ENCODE measurements at places on chromosomes 5 and 9.

- no peak for DNase-seq
These were observed 76.8 kb downstream of the CFAP77 start for GRCh38 chr9:132486706-132487350.

GRCh38 chr9:21385131-21385670 lies at the start of gene IFNA2:
IFNA2 (minus strand) TSS chr9:21385398; CDS start chr9:21385329, 69 bp downstream.
- no peak for DNase-seq

DNA sequence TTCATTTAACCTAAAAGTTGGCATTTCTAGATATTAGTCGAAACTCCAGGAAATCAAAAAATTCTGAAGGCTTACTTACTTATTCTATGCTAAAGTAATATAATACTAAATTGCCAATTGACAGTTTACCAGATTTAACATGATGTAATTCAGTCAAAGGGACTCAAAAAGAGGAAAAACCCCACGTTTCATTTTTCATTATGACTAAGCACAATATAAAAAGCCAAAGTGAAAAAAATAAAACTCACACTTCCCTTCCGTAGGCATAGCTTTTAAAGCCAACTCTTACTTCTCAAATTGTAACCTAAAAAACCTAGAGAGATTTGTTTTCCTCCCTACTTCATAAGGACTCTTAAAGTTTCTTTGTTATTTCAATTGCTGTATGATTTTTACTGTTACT lies 146.6 kb downstream of the RAPGEF6 start:
- DNase-seq, result no peak

GRCh38 chr9:69207503-69207902 lies 33.4 kb downstream of the TJP2 start:
- DNase-seq, result peak; percentile 1

GRCh38 chr5:116681334-116682013 lies 106.9 kb upstream of the SEMA6A start:
- no peak for DNase-seq

GRCh38 chr9:113600023-113600823 lies 136.7 kb downstream of the RGS3 start:
- DNase-seq, result no peak

GRCh38 chr5:141916522-141916921 lies 7.1 kb upstream of the DELE1 start:
- DNase-seq, result peak; percentile 28

- no peak for DNase-seq
These were observed 501.6 kb upstream of the TYRP1 start for GRCh38 chr9:12191630-12192029.

DNA sequence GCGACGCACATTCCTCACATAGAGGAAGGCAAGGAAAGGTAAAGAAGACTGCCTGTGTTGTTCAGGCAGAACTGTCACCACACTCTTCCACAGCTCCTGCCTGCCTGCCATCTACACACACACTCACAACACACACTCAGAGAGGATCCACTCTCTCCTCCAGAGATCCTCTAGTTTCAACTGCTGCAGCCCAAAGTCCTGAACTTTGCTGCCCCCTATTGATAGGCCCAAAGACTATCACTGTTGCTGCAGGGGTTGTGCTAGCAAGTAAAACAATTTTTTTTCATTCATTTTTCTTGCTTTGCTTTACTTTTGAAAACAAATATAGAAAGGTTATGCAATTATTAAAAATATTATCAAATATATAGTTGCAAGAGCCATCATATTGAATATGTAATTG lies 5.9 kb upstream of the CFAP90 start:
- peak; percentile 81 for DNase-seq

GRCh38 chr5:92890841-92891244 lies 690.2 kb downstream of the NR2F1-AS1 start:
- DNase-seq, result no peak

- DNase-seq, result peak; percentile 92
These were observed 479.4 kb downstream of the DMAC1 start for GRCh38 chr9:7320139-7320538.

DNA sequence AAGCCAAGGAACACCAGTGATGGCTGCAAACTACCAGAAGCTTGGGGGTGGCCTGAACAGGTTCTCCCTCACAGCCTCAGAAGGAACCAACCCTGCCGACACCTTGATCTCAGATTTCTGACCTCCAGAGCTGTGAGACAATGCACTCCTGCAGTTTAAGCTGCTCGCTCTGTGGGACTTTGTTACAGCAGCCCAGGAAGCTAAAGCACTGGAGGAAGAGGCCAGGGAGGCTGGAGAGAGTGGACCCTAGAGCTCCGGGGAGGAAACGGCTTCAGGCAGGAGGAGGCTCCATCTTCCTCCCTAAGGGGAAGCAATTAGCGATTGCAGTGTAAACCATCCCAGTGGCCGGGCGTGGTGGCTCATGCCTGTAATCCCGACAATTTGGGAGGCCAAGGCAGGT lies 25.1 kb downstream of the BARX1 start:
- DNase-seq, result no peak

GRCh38 chr5:58926541-58926935 lies 343.7 kb downstream of the RAB3C start:
- DNase-seq, result no peak

GRCh38 chr9:89961616-89962341 lies 357.0 kb downstream of the GADD45G start:
- no peak for DNase-seq

- peak; percentile 96 for DNase-seq
These were observed at the start of gene WHRN for GRCh38 chr9:114505187-114506081. WHRN (minus strand) TSS chr9:114505473; CDS start chr9:114504801, 672 bp downstream.

DNA sequence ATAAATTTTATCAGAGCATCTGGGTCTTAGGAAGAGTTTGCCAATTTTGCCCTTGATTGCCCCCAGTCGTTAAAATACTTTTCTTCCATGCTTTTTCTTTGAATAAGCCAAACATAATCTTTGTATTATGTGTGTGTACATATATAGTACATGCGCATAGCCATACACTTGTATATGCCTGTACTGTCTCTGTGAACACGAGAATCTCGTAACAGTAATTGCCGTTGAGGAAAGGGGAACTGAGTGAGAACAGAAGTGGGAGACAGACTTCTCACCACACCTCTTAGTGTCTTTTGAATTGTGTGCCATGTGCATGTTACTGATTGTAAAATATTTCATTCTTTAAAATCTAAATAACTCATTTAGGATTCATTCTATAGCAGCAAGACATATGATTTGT lies 79.6 kb upstream of the GRHPR start:
- no peak for DNase-seq

DNA sequence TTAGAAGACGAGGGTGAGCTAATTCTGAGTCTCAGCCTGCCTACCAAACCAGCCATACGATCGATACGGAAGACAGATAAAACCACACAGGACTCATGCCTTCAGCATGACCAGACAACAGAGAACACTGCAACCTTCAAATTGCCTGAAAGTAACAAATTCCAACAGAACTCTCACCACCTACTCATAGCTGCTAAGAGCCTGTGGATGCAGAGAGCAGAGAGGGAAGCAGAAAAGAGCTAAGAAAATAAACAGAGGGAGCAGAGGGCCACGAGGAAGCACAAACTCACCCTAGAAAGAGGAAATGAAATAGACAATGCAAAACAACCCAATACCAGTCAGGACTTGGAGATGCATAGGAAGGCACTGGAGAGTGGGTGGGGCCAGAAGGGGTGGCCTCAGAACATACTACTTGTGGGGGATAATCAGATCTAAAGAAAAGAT lies 86.7 kb upstream of the TAS2R1 start:
- DNase-seq, result no peak

All from DMS53 (cell line).